ENCODE measurements at places on chromosomes 2 and 18. TPM values are rescaled to one million over a fixed set of nuclear protein-coding genes. Genes with fewer than 3 reads are reported as not detected.

- no peak overlapping the region for H3K4me3 ChIP-seq
- no peak overlapping the region for H3K27ac ChIP-seq
- H3K4me1 ChIP-seq = no peaks in the 10 kb centered on the region
- peaks cover 20% of the 10 kb centered on the region for H3K36me3 ChIP-seq
- no peaks in the 10 kb centered on the region for H3K27me3 ChIP-seq
These were observed 39.4 kb downstream of the NBAS start for GRCh38 chr2:15521641-15522181.

- no peaks in the 10 kb centered on the region for H3K27me3 ChIP-seq
- DNase-seq = no peak
- peaks cover 23% of the 10 kb centered on the region for H3K4me1 ChIP-seq
- no peaks in the 10 kb centered on the region for H3K36me3 ChIP-seq
- H3K27ac ChIP-seq = no peak overlapping the region
These were observed 17.1 kb downstream of the PRKD3 start for GRCh38 chr2:37307500-37307899.

Gene UGT1A4
- not detected for total RNA-seq

DNA sequence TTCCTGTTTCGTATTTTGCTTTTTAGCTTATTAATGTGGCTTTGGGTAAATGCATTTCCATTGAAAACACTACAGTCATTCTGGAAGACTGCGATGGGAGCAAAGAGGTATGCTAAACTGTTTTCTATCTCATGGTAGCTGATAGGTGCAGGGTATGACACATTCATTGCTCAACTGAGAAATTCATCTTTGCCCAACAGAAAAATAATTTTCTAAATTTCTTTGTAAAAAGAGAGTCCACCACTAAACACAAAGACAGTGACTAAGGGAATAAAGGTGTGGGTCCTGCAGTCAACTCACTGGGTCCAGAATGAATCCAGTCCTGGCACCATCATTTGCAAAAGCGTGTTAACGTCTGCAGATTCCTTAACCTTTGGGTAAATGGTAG is 19.9 kb downstream of the ERMN start:
- H3K36me3 ChIP-seq = no peaks in the 10 kb centered on the region
- H3K4me3 ChIP-seq = no peak overlapping the region
- no peak overlapping the region for H3K27ac ChIP-seq
- peaks cover 8% of the 10 kb centered on the region for H3K27me3 ChIP-seq
- DNase-seq = no peak

Gene PDE11A
- 25.6 TPM for total RNA-seq

- H3K27ac ChIP-seq = no peak overlapping the region
- DNase-seq = no peak
- H3K36me3 ChIP-seq = no peaks in the 10 kb centered on the region
- H3K27me3 ChIP-seq = peaks cover 33% of the 10 kb centered on the region
These were observed 95.7 kb upstream of the POU3F3 start for GRCh38 chr2:104758199-104758620.

Gene GPR45
- total RNA-seq = not detected

Gene CAVIN2
- total RNA-seq = 0.80 TPM

DNA sequence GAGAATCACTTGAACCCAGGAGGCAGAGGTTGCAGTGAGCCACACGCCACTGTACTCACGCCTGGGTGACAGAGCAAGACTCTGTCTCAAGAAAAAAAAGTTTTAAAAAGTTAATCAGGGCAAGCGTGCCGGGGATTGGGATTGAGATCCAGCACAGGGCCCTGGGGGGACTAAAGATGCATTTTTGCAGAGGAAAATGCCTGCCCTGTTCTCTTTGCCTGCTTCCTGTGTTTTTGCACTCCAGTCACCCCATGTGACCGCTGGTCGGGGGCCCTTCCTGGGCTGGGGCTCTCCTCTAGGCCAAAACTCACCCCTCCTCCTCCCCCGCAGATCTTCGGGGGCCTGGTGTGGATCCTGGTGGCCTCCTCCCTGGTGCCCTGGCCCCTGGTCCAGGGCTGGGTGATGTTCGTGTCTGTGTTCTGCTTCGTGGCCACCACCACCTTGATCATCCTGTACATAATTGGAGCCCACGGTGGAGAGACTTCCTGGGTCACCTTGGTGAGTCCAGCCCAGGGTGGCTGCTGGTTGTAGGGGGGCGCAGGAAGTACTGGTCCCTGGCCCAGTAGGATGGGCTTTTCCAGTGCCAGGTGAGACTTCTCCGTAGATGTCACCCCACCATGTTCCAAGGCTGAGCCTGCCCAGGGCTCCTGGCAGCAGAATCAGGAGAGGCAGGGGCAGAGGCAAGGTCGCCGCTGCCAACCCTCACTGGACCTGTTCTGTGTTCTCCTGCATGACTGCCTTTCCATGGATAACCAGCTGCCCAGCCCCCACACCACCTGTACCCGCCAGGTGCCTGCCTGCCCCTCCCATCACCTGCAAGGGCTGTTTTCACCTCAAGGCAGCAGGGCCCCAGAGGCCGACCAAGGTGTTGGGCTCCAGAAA is 22.4 kb downstream of the MAL start:
- no peaks in the 10 kb centered on the region for H3K36me3 ChIP-seq
- no peak for DNase-seq
- no peak overlapping the region for H3K4me3 ChIP-seq
- H3K27ac ChIP-seq = no peak overlapping the region
- peaks cover 64% of the 10 kb centered on the region for H3K27me3 ChIP-seq
- H3K4me1 ChIP-seq = no peaks in the 10 kb centered on the region

- no peak for DNase-seq
- H3K27ac ChIP-seq = no peak overlapping the region
- H3K36me3 ChIP-seq = no peaks in the 10 kb centered on the region
- H3K27me3 ChIP-seq = peaks cover 8% of the 10 kb centered on the region
These were observed 32.4 kb upstream of the EML4 start for GRCh38 chr2:42136782-42137124.

GRCh38 chr2:6877402-6878304 is at the start of gene RSAD2:
TSS of gene RSAD2 (plus strand) at chr2:6877777. CDS start at chr2:6877801, 24 bp downstream.
- peaks cover 10% of the 10 kb centered on the region for H3K36me3 ChIP-seq
- H3K27ac ChIP-seq = no peak within 1 kb of the TSS
- H3K4me3 ChIP-seq = no peak within 1 kb of the TSS

DNA sequence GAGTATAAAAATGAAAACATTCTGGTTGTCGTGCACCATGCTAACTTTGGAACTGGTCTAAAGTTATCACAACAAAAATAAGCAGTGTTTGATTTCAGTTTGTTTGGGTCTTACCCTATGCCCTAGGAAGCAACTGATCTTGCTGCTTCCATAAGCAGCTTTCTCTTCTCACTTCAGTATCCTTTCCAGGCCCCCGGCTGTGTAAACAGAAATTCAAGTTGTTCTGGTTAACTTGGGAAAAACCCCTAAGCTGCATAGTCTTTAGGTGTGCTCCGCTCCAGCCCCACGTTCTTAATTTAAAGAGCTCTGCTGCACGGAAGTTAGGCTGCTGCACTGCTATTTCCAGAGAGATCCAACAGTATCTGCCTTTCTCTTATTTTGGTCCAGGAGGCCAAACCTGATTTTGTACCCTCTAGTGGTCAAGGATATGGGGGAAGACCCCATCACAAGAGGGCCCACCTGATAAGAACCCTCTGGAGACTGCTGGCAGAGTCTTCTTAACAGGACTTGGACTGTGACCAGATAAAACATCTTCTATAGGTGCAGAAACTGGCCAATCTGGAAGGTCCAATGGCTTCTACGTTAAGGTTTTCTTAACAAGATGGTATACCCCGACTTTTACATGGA is 69.1 kb downstream of the FEZ2 start:
- no peak overlapping the region for H3K27ac ChIP-seq
- DNase-seq = no peak
- H3K36me3 ChIP-seq = peaks cover 24% of the 10 kb centered on the region
- H3K4me3 ChIP-seq = no peak overlapping the region
- H3K4me1 ChIP-seq = peaks cover 19% of the 10 kb centered on the region

GRCh38 chr2:184560603-184561002 is 37.7 kb upstream of the ZNF804A start:
- H3K4me3 ChIP-seq = no peak overlapping the region
- H3K4me1 ChIP-seq = peaks cover 5% of the 10 kb centered on the region
- DNase-seq = no peak
- H3K27ac ChIP-seq = no peak overlapping the region
- H3K27me3 ChIP-seq = peaks cover 2% of the 10 kb centered on the region
- H3K36me3 ChIP-seq = no peaks in the 10 kb centered on the region

Gene FIGN
- total RNA-seq = 11.5 TPM

Gene RAX
- not detected for total RNA-seq

DNA sequence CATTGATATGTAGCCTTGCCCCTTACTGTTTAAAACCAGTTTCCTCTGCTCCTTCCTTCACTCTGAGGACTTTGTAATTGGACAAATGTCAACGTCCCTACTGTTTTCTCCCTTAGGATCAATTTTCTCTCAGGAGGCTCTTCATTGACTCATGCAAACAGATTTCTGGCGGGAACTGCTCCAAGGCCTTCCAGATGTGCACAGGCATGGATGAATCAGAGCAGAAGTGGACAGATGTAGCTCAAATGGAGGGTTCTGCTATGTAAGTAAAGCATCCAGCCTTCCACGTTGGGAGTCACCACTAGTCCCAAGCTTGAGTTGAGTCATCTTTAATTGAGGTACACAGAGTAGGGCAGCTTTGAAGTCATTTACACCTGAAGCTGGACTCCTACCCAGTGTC is 34.1 kb upstream of the ZDBF2 start:
- H3K4me1 ChIP-seq = peaks cover 5% of the 10 kb centered on the region
- no peak for DNase-seq
- no peaks in the 10 kb centered on the region for H3K36me3 ChIP-seq
- H3K4me3 ChIP-seq = no peak overlapping the region
